ENCODE measurements at places on chromosomes 6 and 20. TPM values are rescaled to one million over a fixed set of nuclear protein-coding genes. Genes with fewer than 3 reads are reported as not detected.

DNA sequence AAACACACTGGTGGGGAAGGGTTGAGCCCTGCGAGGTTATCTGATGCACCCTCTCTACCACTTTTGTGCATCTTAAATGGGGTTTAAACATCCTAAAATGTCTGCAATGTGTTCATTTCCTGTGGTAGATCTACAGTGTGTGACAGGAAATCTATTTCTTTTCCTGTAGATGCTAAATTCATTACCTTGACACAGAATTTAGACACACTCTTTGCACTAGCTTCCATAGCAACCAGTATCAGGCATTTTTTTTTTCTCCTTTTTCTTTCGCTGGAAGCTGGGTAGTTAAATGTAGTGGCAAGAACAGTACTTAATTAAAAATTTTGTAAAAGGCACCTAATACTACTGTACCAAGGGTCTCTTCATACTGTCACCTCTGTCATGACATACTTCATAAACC is 141.1 kb downstream of the RFPL4B start:
- DNase-seq, result no peak
- no peaks in the 10 kb centered on the region for H3K36me3 ChIP-seq
- H3K4me1 ChIP-seq, result no peaks in the 10 kb centered on the region
- no peak overlapping the region for H3K27ac ChIP-seq

- no peaks in the 10 kb centered on the region for H3K27me3 ChIP-seq
- no peak for DNase-seq
- no peak overlapping the region for H3K4me3 ChIP-seq
- no peaks in the 10 kb centered on the region for H3K4me1 ChIP-seq
- no peaks in the 10 kb centered on the region for H3K36me3 ChIP-seq
These were observed 44.9 kb downstream of the SNAP25 start for GRCh38 chr20:10263385-10264165.

DNA sequence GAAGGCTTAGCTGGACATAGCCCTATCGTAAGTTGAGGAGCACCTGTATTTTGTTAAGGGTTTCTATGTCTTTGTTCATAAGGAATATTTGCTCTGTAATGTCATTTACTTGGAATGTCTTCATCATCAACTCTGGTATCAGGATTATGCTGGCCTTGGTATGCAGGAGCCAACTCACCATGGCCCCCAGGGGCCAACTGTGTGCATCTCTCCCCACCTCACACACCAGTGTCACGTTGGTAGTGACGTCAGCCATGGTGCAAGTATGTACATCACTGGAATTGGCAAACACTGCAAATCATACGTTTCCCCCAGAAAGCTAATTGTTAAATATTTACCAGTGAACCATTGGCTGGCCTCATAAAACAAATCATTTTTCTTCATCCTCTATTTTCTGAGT is 70.8 kb downstream of the YTHDF1 start:
- H3K27me3 ChIP-seq, result peaks cover 3% of the 10 kb centered on the region
- no peaks in the 10 kb centered on the region for H3K36me3 ChIP-seq
- H3K4me1 ChIP-seq, result no peaks in the 10 kb centered on the region
- H3K27ac ChIP-seq, result no peak overlapping the region

Gene C6orf58
- total RNA-seq, result not detected

- no peak overlapping the region for H3K4me3 ChIP-seq
- H3K36me3 ChIP-seq, result no peaks in the 10 kb centered on the region
- no peaks in the 10 kb centered on the region for H3K4me1 ChIP-seq
- no peak for DNase-seq
These were observed 1175.5 kb upstream of the ADGRB3 start for GRCh38 chr6:67459556-67459955.

Gene DNAH8
- not detected for total RNA-seq

DNA sequence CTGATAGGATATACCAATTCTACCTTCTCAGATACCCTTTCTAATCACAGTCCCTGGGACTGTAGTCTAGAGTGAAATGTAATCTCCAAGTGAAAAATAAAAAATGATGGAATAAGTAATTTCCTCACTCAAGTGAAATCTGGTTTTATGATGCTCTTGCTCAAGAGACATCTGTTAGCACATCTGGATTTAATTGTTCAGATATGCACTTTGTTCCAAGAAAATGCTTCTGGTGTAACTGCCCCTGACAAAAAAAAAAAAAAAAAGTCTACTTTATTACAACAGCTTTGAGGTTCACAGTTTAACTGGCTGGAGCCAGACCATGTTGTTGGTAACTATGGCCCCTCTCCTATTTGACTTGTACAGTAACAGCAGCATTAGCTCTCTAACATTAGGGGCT is 251.8 kb downstream of the BTBD9 start:
- H3K36me3 ChIP-seq, result no peaks in the 10 kb centered on the region
- no peaks in the 10 kb centered on the region for H3K27me3 ChIP-seq
- H3K4me3 ChIP-seq, result no peak overlapping the region
- no peak for DNase-seq

Gene SMLR1
- total RNA-seq, result not detected

Gene TSPO2
- total RNA-seq, result not detected

GRCh38 chr6:41464481-41464880 is 81.7 kb upstream of the FOXP4 start:
- no peaks in the 10 kb centered on the region for H3K27me3 ChIP-seq
- no peak overlapping the region for H3K27ac ChIP-seq
- no peaks in the 10 kb centered on the region for H3K4me1 ChIP-seq
- H3K36me3 ChIP-seq, result no peaks in the 10 kb centered on the region

GRCh38 chr6:2028457-2029038 is 216.9 kb downstream of the GMDS start:
- H3K36me3 ChIP-seq, result no peaks in the 10 kb centered on the region
- no peak overlapping the region for H3K27ac ChIP-seq
- DNase-seq, result no peak
- H3K27me3 ChIP-seq, result no peaks in the 10 kb centered on the region

DNA sequence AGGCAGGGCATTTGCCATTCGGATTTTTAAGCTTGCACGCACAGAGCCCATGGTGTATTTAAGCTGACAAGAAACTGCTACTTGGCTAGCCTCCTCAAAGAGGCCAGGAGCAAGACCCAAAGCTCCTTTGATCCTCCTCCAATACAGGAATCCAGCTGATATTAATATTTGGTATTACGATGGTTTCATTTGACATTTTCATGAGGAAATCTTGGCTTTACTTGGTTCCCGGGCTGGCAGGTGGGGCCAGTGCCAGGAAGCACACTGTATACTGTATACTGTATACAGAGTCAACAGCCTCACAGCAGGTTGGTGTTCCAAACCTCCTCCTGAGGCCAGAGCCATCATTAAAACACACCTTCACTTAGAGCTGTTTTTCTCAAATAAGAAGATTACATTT is 138.2 kb upstream of the ARMC2 start:
- no peaks in the 10 kb centered on the region for H3K36me3 ChIP-seq
- no peaks in the 10 kb centered on the region for H3K27me3 ChIP-seq
- no peak overlapping the region for H3K4me3 ChIP-seq
- no peaks in the 10 kb centered on the region for H3K4me1 ChIP-seq
- DNase-seq, result no peak

- DNase-seq, result no peak
- H3K36me3 ChIP-seq, result no peaks in the 10 kb centered on the region
- no peaks in the 10 kb centered on the region for H3K27me3 ChIP-seq
- H3K27ac ChIP-seq, result no peak overlapping the region
- H3K4me1 ChIP-seq, result no peaks in the 10 kb centered on the region
- H3K4me3 ChIP-seq, result no peak overlapping the region
These were observed 9.9 kb downstream of the PCIF1 start for GRCh38 chr20:45944151-45944964.

Gene TGM3
- total RNA-seq, result not detected

DNA sequence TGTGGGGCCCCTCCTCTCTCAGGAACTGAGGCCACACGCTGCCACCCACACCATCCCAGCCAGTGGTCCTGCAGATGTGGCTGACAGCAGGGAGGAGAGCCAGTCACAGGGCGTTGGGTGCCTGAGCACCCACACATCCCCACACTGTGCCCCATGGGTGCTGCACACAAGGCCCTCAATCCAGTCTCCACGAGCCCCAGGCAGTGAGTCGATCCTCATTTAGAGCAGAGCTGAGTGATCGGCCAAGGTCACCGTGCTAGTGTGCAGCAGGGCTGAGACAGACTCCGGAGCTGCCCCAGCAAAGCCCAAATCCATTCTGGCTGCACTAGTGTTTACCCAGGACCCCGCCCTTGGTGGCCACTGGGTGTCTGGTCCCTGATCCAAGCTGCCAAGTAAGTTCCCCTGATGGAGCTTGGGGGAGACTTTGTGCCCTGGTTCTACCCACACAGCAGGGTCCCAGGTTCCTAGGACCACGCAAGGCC is 9.0 kb downstream of the C20orf203 start:
- DNase-seq, result no peak
- no peaks in the 10 kb centered on the region for H3K36me3 ChIP-seq
- H3K4me3 ChIP-seq, result no peak overlapping the region
- no peak overlapping the region for H3K27ac ChIP-seq

Gene CBLN4
- not detected for total RNA-seq

Gene SNAI1
- 1.0 TPM for total RNA-seq

Gene LAMA4
- 329 TPM for total RNA-seq

DNA sequence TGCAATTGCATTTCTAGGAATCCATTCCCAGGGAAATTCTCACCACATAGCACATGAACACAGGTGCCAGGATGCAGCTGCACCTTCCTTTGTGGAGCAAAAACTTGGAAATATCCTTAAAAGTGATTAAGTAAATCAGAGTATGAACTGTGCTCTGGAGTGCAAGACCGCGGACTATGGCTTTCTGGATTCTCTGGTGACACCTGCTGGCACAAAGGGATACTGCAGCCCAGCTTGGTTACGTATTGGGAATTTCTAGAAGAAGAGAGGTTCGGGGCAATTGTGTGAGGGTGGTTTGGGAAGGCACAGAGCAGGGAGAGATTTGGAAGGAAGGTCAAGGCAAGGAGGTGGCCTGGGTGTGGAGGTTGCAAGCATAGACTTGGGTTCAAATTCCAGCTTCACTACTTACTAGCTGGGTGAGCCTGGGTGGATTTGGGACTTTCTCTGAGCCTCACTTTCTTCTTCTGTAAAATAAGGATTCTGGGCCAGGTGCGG is 15.9 kb upstream of the PEDS1 start:
- H3K36me3 ChIP-seq, result no peaks in the 10 kb centered on the region
- H3K4me1 ChIP-seq, result peaks cover 10% of the 10 kb centered on the region
- no peak overlapping the region for H3K4me3 ChIP-seq
- H3K27ac ChIP-seq, result no peak overlapping the region
- H3K27me3 ChIP-seq, result no peaks in the 10 kb centered on the region
- DNase-seq, result peak; percentile 82

Gene KIF13A
- 53.4 TPM for total RNA-seq

DNA sequence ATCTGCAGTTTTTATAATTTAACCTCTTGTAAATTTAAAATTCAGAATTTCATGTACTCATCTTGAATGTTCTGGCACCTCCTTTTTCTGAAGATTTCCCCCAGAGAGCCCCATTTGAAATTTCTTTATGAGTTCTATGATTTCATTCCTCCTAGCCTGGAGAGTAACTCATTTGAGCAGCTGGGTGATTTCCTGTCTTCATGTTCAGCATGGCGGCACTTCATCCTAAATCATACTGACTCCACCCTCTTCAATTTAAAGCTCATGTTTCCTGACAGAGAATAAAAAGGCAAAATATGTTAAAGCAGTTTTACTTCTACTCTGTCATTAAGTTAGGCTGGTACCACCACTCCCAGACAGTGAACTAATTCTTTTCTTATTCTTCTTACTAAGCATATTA is 250.9 kb upstream of the POU3F2 start:
- H3K27me3 ChIP-seq, result no peaks in the 10 kb centered on the region
- H3K4me3 ChIP-seq, result no peak overlapping the region
- DNase-seq, result no peak
- no peaks in the 10 kb centered on the region for H3K4me1 ChIP-seq
- H3K27ac ChIP-seq, result no peak overlapping the region
- H3K36me3 ChIP-seq, result no peaks in the 10 kb centered on the region

Gene COX4I2
- total RNA-seq, result not detected

- no peak overlapping the region for H3K4me3 ChIP-seq
- H3K27ac ChIP-seq, result no peak overlapping the region
- no peaks in the 10 kb centered on the region for H3K27me3 ChIP-seq
- no peak for DNase-seq
These were observed 1513.7 kb downstream of the GRIK2 start for GRCh38 chr6:102907181-102907580.

Gene ID4
- total RNA-seq, result 41.5 TPM

DNA sequence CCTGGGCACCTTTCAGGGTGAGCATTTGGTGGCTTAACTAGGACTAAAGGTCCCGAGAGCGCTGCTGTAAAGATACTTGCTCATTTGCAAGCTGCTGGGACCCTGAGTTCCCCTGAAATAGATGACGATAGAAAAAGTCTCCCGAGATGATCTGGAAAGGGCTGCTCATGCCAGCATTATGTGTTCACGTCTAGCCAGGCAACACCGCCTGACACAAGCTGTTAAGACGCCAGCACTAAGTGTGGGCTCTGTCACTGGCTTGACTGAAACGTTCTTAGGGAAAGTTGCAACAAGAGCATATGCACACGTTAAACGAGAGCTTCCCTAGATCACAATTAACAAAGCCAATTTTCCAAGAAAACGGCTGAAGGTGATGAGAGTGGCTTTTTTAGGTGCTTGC is 113.7 kb downstream of the SLC23A2 start:
- no peaks in the 10 kb centered on the region for H3K4me1 ChIP-seq
- no peak overlapping the region for H3K4me3 ChIP-seq
- no peak for DNase-seq
- no peaks in the 10 kb centered on the region for H3K36me3 ChIP-seq

Gene RFX6
- not detected for total RNA-seq

DNA sequence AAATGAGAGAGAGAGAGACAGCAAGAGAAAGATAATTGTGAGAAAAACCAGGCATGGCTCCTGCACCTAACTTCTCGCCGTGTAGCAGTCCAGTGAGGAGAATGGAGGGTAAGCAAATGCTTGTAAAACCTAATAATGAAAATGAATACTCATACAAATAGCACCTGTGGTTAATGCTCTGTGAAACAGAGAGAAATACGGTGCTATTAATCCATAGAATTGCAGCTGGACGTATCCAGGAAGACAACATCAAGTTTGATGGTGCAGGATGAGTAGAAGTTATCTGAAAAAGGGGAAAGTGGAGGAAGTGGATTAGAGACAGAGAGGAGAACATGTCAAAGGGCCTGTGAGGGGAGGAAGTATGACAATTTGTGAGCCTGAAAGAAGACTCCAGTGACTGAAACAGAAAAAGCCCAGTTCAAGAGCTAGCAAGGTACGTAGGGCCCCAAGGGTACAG is 89.4 kb upstream of the PAK5 start:
- no peak overlapping the region for H3K27ac ChIP-seq
- H3K4me3 ChIP-seq, result no peak overlapping the region
- H3K36me3 ChIP-seq, result no peaks in the 10 kb centered on the region
- no peak for DNase-seq

GRCh38 chr6:46422619-46423018 is 68.6 kb downstream of the RCAN2 start:
- no peaks in the 10 kb centered on the region for H3K4me1 ChIP-seq
- H3K27me3 ChIP-seq, result no peaks in the 10 kb centered on the region
- no peak for DNase-seq
- H3K36me3 ChIP-seq, result no peaks in the 10 kb centered on the region
- no peak overlapping the region for H3K27ac ChIP-seq

DNA sequence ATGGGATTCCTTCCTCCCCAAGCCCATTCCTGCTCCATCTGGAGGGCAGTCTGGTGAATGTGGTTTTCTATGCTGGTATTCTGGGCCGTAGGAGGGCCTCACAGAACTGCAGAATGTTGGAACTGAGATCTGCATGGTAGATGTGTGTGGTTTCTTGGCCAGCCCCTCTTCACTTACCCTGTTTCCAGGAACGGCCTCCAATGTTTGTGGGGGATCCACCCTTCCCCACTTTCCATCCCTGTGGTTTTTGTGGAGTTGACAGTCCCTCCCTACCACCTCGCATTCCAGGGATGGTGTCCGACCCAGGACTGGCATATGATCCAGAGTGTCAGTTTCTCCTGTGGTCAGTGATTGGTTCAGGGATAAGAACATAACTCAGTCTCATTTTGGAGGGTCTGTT is 26.7 kb upstream of the TMEM14A start:
- H3K4me3 ChIP-seq, result no peak overlapping the region
- no peaks in the 10 kb centered on the region for H3K36me3 ChIP-seq
- no peaks in the 10 kb centered on the region for H3K4me1 ChIP-seq
- H3K27me3 ChIP-seq, result no peaks in the 10 kb centered on the region
- no peak for DNase-seq

Gene SEC63
- total RNA-seq, result 62.1 TPM

All from uterus (tissue), 4 donors.